ENCODE measurements at places on chromosomes 3 and 15.

DNA sequence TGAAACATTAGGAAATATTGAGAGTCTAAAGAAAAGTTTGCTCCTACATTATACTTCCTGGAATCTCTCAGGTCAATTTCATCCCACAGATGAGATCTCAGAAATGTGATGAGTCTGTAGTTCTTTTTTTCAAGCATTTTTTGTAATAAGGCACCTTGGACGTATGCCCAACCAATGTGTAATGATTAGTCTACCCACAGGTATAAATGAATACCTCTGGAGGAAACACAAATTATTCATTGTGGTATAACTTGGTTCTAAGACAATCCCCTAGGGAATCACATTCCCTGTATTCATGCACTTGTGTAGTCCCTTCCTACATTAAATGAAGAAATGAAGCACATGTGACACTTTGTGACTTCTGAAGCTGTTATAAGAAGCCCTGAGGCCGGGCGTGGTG is 596.2 kb upstream of the UBE2E2 start:
- DNase-seq: no peak

GRCh38 chr3:106446271-106446670 is 577.5 kb upstream of the CBLB start:
- DNase-seq: no peak

DNA sequence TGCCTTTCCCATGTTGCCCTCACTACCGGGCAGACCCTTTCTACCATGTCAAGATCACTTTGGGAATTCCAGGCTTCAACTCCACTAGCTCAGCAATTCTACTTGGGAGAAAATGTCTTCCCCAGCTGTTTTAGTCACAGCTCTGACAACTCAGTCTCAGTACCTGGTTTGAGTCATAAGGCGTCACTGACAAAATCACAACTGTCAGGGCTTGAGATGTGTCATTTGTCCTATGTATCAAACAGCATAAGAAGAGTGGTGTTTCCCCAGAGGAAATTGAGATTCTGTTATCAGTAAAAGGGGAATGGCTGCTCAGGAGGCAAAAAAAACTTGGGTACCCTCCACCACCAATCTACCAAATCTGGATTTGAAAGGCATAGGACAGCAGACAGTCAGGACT is 594.9 kb upstream of the SUCLG2 start:
- no peak for DNase-seq

DNA sequence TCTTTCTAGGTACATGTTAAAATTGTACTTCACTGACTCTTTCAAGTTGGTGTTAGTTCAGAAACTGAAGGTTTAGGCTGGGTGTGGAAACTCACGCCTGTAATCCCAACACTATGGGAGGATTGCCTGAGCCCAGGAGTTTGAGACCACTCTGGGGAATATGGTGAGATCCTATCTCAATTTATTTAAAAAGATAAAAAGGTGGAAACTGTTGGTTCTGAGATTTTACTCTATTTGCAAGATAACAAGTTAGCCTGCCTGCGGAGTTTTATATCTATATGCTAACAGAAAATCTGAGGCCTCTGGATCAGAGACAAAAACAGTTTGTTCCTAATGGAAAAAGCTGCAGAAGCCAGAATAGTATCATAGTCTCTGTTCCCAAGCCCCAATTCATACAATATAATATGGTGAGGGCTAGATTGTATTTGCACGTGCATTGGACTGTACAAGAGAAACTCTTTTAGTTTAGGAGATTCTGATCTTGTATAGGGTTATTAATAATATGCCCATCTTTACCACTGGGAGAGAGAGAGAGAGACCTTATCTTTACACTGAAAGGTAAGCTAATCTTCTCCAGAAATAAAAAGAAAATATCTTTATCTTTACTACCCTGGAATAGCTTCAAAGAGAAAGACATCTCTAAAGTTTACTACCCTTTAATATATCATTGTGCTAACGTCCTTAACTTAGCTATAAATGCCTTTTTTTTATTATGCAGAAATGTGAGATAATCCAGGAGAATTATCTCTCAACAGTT is 1267.6 kb downstream of the OTOL1 start:
- DNase-seq: no peak

DNA sequence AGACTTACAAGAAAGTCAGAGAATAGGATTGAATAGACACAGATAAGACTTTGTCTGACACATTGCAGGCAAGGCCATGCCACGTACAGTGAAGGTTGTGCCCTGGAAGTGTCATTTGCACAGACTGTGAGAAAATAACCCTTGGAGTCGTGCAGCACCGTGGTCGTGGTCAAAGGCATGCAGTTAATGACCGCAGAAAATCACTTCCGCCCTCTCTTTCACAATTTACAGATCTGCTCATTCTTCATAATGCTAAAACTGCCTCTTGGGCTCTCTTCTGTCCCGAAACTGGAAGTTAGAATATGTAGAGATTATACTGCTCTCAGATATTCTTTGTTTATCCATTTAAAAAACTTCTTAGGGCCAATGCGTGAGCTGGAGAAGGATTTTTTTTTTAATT is 73.2 kb upstream of the CTXND1 start:
- DNase-seq: no peak

DNA sequence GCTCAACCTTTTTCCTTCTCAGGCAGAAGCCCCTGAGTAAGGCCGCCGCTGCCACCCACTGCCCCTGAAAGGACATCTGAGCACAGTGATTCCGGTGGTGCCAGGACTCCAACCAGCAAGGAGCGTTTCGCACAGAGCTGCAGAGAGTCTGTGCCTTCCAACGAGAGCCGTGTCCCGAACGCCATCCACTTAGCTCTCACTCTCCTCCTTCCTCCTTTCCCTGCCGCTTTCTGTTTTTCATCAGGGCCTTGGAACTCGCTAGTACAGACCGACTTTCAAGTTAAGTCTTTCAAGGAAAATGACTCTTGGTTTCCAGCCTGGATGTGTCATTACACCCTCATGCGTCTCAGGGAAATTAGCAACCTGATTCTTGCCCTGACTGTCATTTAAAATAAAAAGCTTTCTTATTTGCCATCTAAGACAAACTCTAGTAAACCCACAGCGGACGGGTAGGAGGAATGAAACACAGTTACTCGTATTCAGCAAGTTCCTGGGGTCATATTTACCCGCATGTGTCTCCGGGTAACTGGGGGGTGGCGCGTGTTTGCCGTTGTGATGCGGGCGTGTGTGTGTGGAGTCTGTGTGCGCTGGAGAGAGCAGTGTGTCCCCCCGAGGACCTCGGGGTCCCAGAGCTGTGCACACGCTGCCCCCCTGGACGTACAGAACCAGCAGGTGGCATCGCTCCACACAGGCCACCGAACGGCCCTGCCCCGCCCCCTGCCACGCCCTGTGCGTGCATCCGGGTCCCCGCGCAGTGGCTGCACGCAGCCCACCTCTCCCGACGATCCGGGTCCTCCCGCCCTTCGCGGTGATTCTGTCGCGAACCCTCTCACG is 30.4 kb upstream of the ALDH1A3 start:
- DNase-seq: peak; percentile 32

- no peak for DNase-seq
Measured at GRCh38 chr15:33282226-33283020, 28.3 kb upstream of the RYR3 start.

- DNase-seq: peak; percentile 54
Measured at GRCh38 chr3:112653881-112654300, 12.9 kb upstream of the CCDC80 start.

GRCh38 chr3:127253491-127253890 is 34.4 kb downstream of the PRR20G start:
- DNase-seq: no peak

DNA sequence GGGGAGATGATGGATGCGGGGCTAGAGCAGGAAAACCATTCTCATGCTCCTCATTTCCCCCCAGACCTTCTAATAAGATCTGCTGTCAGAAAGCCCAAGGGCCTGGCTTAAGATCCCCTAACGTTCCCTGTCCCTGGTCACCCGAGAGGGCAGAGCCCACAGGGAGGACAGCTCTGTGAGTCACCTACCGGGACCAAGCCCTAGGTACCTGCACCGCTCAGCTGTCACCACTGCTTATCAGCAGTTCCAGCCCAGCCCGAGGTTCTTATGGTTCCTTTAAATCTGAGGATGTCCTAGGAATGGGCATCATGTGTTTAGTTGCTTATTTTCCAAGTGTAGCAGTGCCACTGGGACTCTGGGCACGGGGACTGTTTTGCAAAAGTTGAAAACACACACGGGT is 53.0 kb downstream of the ATP10A start:
- no peak for DNase-seq

- no peak for DNase-seq
Measured at GRCh38 chr3:9080163-9080562, 116.9 kb upstream of the RAD18 start.

GRCh38 chr3:128573160-128573559 is 77.5 kb downstream of the RPN1 start:
- DNase-seq: no peak

All from T1000 (cell line).